ENCODE measurements at places on chromosomes 4 and X.

GRCh38 chrX:54248309-54248708, 65.3 kb upstream of the FAM120C start:
- peak; percentile 44 for DNase-seq

- DNase-seq, result no peak
These were observed 161.4 kb upstream of the FAM9B start for GRCh38 chrX:9195199-9195880.

GRCh38 chrX:444305-444704, 57.6 kb upstream of the PPP2R3B start:
- DNase-seq, result no peak

GRCh38 chr4:145619639-145619996, 433 bp downstream of the MMAA start:
- DNase-seq, result peak; percentile 57

GRCh38 chrX:123185721-123186120, 1.6 kb downstream of the GRIA3 start:
- no peak for DNase-seq

DNA sequence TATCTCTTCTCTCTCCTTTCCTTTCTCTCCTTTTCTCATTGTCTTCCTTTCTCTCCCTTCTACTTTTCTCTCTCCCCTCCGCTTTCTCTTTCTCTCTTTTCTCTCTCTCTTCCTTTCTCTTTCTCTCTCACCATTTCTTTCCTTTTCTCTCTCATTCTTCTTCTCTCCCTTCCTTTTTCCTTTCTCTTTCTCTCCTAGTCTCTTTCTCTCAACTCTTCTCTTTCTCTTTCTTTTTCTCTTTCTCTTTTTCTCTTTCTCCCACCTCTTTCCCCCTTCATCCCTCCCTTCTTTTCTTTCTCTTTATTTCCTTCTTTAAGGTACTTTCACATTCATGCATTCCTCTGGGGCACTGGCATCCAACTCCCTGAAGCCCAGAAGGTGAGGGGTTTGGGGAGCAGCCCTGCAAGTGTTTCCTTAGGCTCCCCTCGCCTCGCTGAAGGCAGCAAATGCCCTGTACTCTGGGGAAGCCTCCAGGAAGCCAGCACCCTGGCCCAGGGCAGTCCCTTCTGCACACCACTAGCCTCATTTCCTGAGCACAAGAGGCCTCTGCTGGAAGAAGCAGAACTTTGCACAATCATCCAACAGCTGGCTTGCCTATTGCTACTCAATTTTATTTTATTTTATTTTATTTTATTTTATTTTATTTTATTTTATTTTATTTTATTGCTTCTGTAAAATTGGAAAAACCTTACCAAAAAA, 124.2 kb downstream of the NFKB1 start:
- DNase-seq, result peak; percentile 54

- DNase-seq, result no peak
These were observed 54.1 kb downstream of the ARHGAP10 start for GRCh38 chr4:147786031-147786430.

DNA sequence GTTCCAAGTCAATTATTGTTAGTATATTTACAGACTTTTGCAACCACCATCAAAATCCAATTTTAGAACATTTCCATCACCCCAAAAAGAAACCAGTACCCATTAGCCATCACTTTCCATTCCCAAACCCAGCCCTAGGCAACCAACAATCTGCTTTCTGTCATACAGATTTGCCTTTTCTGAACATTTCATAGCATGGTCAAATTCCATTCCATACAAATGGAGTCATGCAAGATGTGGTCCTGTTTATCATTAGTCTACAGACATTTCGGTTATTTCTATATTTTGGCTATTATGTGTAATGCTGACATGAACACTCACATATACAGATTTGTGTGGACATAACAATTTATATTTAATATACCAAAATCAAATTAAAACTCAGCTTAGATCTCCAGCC, 508.7 kb downstream of the ZNF674 start:
- DNase-seq, result no peak
